ENCODE measurements at places on chromosomes 13 and 19.
A peak's percentile ranks its signal among the peaks of the same experiment; 100 is the strongest.

GRCh38 chr19:33612928-33613619, 8.7 kb upstream of the CHST8 start:
- no peak for DNase-seq

GRCh38 chr13:66378894-66379293, 851.2 kb downstream of the PCDH9 start:
- no peak for DNase-seq

DNA sequence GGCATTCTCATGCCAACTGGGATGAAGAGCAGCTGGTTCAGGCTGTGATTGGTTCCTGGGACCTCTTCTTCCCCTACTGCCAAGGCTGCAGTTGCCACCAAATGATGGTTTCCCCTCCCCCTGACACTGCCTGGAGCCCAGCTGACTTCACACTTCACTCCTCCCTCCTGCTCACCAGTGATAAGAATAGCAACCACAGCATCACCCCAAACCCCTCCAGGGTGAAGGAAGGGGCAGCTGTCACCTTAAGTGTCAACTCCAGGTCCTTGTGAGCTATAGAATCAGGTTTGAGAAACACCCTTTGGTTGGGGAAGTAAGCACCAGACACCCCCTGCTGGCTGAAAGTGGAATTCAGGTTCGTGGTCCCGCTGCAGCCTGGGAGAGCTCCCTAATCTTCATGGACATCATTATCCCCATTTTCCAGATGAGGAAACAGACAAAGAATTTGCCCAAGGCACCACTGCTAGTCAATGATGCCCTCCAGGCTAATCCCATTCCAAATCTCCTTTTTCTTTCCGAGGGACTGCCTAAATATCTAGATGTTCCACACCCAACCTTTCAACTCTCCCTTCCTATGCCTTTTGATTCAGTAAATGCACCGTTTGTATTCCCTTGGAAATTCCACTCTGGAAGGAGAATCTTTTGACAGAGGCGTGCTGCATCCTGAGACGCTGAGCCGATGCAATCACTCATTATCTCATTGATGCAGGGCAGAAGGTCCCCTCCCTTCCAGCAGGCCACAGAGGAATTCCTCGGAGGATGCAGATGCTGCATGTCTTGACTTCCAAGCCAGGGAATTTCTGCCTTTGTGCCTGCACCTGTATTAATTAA, 50.6 kb upstream of the UQCRFS1 start:
- peak; percentile 6 for DNase-seq

- DNase-seq: no peak
These were observed 10.2 kb downstream of the GAS6 start for GRCh38 chr13:113853518-113854237.

GRCh38 chr13:77329911-77330584, 3.2 kb upstream of the MYCBP2 start:
- DNase-seq: no peak

DNA sequence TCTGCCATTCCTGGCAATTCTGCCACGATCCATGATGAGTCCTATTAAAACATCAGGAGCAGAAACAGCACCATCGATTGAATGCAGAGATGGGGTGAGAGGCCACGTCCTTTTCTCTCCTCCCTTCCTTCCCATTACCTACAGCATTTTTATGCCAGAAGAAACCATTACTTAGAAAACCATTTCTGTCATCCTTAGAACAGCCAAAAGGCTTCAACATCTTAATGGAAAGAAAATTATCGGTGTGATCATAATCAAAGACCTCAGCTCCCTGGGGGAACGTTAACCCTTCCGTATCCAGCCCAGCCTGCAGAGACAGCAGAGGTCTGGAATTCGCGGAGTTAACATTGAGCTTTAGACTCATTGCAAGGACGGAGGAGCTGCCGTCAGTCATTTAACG, 56.0 kb upstream of the SIAH3 start:
- no peak for DNase-seq

DNA sequence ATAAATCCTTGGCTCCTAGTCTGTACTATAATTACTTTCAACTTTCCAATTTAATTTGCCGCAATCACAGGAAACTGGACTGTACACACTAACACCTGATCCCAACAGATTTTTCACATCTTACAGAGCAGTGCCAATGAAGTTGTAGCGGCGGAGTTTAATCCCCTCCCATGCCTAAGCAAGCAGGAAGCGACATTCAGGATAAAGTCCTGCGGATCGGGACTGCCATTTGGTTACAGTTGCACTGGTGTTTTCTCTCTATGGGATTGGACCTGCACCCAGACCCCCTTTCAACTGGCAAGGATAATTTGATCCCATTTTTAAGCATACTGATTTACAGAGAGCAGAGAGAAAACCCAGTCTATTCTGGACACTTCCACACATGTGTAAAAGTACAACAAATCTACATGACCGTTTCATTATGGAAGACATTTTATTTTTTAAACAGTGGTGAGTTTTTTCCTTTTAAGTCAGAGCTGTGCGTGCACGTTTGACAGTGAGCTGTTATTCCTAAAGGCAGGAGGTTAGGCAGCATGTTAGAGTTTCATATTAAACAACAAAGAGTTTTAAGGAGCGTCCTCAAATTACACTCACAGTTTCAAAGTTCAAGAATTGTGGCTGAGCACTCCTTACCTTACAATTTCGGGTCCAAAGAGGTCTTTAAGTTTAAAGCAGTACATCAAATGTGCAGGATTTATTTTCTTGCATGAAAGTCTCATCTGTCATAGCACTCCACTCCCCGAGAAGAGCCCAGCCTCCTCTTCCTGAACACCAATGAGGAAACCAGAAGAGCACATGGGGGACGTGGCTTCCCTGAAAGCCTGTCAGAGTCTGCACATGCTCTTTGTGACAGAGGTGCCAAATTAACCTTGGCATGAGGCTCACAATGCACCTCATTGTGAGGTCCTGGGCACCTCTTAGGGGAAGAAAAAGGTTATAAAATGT, 141.6 kb upstream of the RFC3 start:
- no peak for DNase-seq

GRCh38 chr13:59038824-59039223, 1124.9 kb downstream of the DIAPH3 start:
- DNase-seq: no peak

DNA sequence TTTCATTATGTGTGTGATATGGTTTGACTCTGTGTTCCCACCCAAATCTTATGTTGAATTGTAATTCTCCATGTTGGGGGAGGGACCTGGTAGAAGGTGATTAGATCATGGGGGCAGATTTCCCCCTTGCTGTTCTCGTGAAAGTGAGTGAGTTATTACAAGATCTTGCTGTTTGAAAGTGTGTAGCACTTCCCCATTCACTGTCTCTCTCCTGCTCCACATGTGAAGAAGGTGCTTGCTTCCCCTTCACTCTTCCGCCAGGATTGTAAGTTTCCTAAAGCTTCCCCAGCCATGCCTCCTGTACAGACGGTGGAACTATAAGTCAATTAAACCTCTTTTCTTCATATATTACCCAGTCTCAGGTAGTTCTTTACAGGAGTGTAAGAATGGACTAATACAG, 54.3 kb upstream of the SERTM1 start:
- no peak for DNase-seq

- no peak for DNase-seq
These were observed 3.4 kb downstream of the CCNE1 start for GRCh38 chr19:29815231-29815630.

DNA sequence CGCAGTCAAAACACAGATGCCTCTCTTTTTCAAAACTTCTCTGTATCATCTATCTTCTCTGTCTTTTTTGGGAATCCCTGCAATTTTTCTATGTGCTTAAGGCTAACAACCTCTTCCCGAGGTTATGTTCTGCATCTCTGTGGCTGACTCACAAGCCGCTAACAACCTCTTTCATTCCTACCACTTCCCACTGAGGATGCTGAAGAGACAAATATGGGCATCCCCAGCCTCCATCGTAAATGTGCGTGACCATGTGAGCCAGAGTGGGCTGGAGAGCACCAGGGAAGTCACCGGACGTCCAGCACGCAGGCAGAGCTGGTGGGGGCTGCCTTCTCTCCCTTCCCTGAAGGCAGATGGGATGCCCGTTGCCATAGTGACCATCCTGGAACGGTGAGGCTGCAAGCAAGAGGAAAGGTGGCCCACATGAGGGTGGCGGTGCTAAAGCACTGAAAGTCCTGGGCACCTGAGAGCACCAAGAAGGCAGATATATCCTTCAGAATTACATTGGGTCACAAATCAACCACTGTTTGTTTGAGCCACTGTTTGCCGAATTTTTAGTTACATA, 122.8 kb downstream of the SHISA2 start:
- no peak for DNase-seq

DNA sequence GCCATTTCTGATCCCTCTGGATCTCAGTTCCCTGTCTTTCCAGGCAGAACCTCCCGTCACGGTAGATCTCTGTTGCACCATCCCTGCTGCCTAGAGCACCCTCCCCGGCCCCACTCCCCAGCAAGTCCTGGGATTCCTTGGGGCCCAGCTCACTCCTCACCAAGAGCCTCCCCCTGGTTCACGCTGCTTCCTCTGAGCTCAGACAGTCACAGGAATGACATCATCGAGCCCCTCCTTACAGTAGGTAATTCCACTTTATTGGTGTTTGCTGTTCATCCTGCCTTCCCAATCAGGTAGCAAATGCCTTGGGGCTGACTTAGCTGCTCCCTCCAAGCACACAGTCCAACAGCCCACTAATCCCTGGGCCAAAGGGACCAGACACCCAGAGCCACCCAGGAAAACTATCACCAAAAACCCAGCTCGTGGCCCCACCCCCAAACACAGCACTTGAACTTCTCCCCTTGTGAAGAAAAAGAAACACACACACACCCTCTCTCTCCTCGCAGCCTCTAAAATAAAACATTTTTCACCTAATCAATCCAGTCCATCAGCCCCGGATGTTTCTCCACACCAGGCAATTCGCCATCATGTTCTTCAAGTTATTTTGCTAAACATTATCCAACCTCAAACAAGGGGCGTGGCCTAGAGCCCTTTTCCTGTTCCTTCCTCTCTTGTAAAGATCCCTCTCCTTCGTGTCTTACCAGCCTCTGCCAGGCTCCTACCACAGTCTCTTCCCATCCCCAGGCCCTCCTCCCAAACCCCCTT, 2.5 kb downstream of the NAPA start:
- DNase-seq: no peak

GRCh38 chr19:48390188-48391099, 907 bp downstream of the KDELR1 start:
- DNase-seq: peak; percentile 40

- no peak for DNase-seq
These were observed 53.0 kb upstream of the ATP12A start for GRCh38 chr13:24627090-24627714.

- DNase-seq: no peak
These were observed 12.4 kb upstream of the CBLC start for GRCh38 chr19:44765033-44765948.

DNA sequence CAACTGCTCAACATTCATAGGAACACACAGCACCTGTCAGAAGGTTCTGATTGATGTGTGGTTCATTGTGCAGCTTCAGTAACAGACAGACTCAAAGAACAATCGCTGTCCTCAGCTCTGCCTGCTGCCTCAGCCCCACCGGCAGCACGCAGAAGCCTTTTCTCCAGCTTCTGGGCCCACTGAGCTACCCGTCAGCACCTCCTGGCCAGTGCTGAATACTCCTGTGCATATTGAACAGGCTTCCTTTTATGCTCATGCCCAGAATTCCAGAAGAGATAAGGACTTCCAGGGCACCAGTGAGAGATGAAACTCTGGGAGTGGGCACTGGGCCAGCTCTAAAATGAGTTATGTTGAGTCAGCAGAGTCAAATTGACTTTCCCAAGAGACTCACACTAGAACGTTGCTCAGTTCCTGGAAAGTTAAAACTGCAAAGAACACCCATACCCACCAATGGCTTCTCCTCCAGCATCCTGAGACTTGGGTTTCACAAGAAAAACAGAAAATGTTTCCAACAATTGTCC, 119.3 kb downstream of the COL4A1 start:
- DNase-seq: no peak

DNA sequence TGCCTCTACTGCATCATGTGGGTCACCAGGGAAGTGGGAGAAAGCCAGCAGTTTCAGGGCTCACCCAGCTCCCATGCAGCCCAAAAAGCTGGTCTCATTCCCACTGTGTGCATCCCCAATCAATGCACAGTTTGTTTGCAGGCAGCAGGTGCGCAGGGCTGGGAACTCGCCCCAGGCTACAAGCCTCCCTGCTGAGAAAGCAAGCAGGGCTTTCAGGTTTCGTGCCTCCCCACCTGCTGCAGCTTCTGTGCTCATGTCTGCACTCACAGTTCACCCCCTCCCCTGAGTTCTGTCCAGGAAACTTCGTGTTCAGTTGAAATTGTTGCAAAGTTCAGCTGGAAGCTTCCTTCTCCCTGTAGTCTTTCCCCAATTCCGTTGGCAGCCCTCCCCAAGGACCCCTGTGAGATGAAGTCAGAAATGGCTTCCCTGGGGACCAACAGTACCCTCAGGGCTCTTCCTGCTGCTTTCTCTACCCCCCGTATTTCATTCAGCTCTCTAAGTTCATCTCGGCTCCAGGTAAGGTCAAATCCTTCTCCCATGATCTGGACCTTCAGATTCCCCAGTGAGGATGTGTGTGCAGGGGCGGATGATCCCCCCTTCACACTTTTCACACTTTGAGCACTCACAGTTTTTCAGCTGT, 10.3 kb upstream of the KLK3 start:
- DNase-seq: no peak

GRCh38 chr13:73073050-73073449, 14.2 kb downstream of the KLF5 start:
- no peak for DNase-seq

DNA sequence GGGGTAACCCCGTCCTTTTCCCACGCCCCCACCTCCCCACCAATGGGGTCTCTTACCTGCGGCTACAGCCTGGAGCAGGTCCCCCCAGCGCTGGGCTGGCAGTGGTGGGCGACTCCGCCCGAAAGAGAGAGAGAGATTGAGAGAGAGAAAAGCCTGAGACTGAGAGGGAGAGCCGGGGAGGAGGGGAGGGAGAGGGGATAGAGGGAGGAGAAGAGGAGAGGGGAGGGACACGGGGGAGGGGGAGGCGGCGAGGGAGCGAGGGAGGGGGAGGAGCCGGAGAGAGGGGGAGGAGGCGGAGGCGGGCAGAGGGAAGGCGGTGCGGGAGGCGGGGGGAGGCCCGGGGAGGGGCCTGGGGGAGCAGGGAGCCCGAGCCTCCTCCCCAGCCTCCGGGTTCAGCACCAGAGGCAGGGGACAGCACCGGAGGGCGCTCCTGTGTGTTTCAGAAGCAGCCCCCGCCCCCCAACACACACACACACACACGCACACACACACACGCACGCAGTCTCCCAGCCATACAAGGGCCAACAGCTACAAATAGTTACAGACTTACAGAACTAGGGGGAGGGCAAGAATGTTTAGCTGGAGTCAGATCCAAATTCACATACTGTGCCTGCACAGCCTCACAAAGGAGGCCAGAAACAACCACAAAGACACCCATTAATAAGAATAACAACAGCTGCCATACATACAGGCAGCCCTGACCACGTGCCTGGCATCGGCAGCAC, at the start of gene SLC8A2:
SLC8A2 (minus strand) TSS at position 161 of the 725 bp plus-strand sequence. CDS start 5,490 bp downstream, outside the sequence.
- no peak for DNase-seq

- no peak for DNase-seq
These were observed 7.3 kb downstream of the PTGIR start for GRCh38 chr19:46617601-46618000.

Data from hypothalamus (tissue), 51 donors.